ENCODE measurements at places on chromosomes 5 and 9.

GRCh38 chr5:3818624-3819023 lies 223.0 kb downstream of the IRX1 start:
- no peak for ATAC-seq

DNA sequence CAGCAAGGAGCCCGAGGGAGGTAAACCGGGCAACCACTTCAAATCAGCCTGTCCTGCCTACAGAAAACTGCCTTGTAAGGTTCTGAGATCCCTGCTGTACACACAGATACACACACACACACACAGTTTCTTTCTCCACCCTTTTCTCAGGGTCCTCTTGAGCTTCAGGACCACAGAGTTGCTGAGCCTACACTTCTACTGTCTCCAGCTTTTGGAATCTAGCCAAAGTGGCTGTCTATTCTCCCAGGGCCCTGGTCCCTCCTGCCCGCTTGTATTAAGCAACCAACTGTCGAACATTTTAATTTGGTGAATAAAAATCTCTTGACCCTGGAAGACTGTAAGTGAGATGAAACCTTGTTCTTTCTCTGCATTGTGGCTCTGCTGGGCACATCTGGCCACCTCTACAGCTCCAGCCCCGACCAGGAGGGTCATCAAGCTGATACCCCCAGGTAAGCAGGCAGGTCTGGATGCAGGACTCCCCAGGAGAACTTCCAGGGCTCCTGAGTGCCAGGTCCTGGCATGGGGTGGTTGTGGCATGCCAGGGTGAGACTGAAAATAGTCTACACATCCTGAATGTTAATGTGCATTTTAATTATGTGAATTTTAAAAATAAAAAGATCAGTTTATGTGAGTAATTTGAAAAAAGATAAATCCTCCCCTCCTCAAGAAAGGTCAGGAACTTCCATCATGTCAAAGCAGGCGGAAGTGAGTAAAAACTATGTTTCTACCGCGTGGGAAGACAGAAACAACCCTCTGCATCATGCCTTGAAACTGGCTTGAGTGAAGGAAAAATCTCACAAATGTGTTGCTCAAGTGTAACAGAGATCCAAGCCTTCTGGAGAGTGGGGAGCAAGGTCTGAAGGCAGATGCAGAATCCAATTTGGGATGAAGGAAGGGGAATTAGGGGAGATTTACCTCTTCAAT lies 15.0 kb upstream of the S1PR3 start:
- no peak for ATAC-seq

GRCh38 chr9:5510360-5510931 lies at the start of gene PDCD1LG2:
Gene PDCD1LG2, plus strand, starts transcription at chr9:5510531. Its CDS starts 12,016 bp downstream, at chr9:5522547.
- ATAC-seq: peak; percentile 85

DNA sequence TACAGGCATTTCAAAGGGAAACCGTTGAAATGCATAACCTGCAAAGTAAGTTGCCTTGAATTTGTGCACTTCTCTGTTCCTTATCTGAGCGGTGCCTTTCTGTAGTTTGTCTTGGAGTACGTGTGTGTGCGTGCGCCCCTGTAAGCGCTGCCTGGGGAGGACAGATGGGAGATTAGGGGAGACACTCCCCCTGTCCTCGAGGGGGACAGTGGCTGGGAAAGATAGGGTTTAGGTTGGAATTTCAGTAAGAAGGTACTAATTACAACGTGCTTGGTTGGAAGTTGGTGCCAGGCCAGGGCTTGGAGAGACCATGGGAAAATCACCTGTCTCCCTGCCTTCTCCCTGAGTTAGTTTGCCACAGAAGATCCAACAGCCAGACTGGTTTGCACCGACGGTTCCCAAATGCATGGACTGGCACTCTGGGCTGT lies 73.2 kb downstream of the PIK3R1 start:
- peak; percentile 40 for ATAC-seq

GRCh38 chr9:136389396-136389795 lies 10.6 kb downstream of the SNAPC4 start:
- ATAC-seq: no peak

GRCh38 chr5:178404987-178405386 lies 172.4 kb upstream of the PHYKPL start:
- no peak for ATAC-seq

DNA sequence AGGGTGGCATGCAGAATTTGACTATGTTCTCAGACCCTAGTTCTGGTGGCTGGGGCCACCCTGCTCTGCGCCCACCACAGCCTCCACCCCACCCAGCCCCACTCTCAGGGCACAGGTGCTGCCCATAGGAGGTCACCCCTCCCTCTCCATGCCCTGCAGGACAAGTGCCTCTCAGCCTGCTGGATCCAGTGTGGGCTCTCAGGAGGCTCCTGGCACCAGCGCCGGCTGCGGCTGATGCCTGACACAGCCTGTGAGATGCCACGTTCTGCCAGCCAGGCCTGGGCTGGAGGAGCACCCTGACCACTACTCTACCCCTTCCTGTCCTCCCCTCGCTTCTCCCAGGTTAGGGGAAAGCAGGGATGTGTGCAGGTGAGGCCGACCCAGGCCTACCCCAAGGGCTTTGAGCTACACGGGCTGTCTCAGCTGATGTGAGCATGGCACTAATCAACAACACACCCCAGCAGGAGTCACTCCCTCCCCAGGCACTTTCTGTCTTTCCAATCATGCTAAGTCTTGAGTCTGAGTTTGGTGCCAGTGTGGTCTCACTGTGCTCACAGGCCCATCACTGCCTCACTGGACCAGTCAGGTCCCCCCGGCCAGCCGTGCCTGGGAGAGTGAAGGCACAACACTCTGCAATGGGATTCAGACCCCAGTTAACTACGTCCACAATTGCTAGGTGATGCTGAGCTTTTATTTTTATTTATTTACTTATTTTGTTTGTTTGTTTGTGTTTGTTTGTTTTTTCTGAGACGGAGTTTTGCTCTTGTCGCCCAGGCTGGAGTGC lies 12.1 kb upstream of the BARX1 start:
- ATAC-seq: no peak

All from stimulated activated memory B cell treated with anti-CD40 and anti-IgM and Interleukin-4, amounts not matched to agents 10 μg/mL and 1 μg/mL and 100 μg/mL, for 72 hours (primary cell).